ENCODE measurements at places on chromosomes 4 and X.
A peak's percentile ranks its signal among the peaks of the same experiment; 100 is the strongest.

- no peak for DNase-seq
Observed at GRCh38 chrX:47960406-47960805, 43.4 kb downstream of the ZNF182 start.

GRCh38 chr4:48129307-48130014, 4.6 kb downstream of the TXK start:
- no peak for DNase-seq

GRCh38 chrX:119518371-119518770, 46.8 kb downstream of the STEEP1 start:
- DNase-seq = no peak

GRCh38 chr4:57168982-57169381, 58.8 kb upstream of the IGFBP7 start:
- DNase-seq = no peak

DNA sequence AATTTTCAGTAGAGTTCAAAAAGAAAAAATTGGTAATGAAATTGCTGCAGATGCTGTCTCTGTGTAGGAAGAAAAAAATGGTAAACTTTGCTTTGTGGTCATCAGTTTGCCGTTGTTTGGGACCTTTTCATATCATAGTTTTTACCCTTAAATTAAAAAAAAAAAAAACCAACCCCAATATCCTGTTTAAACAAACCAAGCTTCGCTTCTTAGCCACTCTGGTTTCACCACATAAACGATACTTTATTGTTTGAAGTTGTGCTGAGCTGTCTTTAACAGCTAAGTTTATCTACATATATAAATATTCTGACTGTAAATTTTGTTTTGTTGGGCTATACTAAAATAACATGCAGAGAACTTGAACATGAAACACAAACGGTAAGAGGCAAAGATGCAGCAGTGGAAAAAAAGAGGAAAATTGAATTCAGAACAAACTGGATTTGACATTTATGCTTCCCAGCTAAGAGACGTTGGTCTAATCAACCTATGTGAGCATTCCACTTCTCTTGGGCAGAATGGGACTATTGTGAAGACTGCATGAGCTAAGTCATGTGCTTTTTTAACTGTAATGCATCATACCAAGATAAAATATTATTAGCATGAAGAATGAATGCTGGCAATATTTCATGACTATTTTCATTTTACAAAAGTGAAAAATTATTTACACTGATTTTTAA, 15.7 kb upstream of the H2AZ1 start:
- no peak for DNase-seq

DNA sequence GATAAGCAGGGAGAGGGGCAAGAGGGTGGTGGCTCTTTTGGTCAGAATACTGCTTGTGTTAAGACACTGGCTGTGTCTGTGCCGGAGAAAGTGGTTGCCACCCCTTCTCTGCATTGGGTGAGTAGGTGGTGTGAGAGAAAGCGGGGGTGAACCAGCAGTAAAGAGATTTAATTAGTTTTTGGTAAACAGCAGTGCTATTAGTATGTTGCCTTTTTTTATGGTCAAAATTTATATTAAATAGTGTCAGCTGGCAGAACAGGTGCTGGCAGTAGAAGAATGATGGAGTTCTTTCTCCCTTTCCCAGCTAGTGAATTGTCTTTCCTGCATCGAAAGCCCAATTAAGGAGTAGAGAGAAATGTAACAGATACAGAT, 181.6 kb downstream of the LARP7 start:
- DNase-seq = peak; percentile 38

GRCh38 chr4:106601519-106601918, 232.9 kb upstream of the GIMD1 start:
- no peak for DNase-seq

DNA sequence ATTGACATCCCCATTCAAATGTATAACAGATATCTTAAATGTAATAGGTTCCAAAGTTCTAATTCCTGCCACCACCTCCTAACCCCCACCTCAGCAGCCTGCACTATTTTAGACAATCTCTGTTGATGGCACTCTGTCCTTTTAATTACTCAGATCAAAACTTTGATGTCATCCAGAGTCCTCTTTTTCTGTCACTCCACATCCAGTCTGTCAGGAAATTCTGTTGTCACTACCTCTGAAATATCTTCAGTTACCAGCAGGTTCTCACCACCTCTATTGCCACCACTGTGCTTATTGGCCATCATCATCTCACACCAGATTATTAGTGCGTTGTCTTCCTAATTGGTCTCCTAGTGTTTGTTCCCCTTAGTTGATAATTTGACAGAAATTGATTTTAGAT, 76.2 kb downstream of the PTPN13 start:
- DNase-seq = no peak

- DNase-seq = no peak
Observed at GRCh38 chrX:88558421-88558820, 188.6 kb upstream of the CPXCR1 start.

GRCh38 chrX:143853488-143853887, 30.4 kb upstream of the UBE2NL start:
- DNase-seq = no peak

DNA sequence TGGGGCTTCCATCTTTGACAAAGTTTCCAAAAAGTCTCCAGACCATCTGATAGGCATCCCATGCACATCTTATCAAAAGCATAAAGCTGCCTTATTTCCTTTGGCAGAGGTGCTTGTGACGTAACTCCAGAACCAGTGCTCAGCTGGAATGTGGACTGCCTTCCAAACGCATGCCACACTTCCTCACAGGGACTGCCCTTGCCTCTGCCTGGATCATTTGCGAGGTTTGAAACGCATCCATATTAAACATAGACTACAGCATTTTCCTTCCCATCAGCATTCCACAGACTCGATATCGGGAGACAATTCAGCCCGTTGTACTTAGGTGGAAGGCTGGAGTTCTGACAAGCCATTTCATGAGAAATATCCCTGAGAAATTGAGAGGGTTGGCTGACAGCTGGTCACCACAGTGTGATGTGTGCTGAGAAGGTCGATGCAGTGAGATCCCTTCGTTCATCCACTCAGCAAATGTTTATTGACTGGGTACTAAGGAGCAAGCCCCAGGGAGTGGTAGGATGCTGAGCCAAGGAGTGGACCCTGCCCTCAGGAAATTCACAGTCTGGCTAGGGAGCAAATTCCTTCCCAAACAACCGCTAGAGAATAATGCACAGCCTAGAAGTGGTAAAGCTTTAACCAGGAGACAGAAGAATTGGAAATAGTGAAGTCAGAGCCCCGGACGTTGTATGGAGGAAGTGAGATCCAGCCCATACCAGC, 376.0 kb downstream of the BCOR start:
- DNase-seq = no peak

- DNase-seq = peak; percentile 40
Observed at GRCh38 chr4:101014417-101014816, 332.9 kb downstream of the PPP3CA start.

DNA sequence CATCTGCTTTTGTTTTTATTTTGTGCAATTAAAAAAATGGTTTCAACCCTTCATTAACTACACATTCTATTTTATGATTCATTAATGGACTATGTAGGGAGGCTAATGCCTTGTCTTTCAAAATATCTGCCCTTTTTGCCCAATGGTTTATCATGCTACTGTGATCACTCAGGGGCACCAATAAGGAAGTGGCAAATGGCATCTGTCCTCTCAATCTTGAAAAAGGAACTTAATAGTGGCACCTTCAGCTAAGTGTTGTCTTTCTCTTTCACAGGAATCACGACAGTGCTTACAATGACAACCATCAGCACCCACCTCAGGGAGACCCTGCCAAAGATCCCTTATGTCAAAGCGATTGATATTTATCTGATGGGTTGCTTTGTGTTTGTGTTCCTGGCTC, 57.1 kb downstream of the COMMD8 start:
- DNase-seq = no peak

- peak; percentile 9 for DNase-seq
Observed at GRCh38 chr4:99878604-99879003, 15.6 kb downstream of the LAMTOR3 start.

DNA sequence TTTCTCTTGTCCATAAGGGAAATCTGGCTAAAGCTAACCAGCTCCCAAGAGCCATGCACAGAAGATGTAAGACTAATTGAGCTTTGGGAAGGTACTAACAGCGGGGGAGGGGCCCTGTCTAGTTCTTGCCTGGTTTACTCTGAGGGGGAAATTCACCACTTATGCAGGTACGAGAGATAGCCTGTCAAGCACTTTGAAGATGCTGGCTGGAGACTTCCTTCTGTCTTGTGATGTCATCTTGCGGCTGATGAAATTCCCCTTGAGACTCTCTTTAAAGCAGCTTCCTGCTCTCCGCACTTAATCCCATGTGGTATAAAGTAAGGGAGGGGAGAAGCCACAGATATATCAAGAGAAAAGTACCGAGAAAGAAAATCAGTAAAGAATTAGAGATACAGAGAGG, 345.3 kb downstream of the MAPK10 start:
- no peak for DNase-seq

DNA sequence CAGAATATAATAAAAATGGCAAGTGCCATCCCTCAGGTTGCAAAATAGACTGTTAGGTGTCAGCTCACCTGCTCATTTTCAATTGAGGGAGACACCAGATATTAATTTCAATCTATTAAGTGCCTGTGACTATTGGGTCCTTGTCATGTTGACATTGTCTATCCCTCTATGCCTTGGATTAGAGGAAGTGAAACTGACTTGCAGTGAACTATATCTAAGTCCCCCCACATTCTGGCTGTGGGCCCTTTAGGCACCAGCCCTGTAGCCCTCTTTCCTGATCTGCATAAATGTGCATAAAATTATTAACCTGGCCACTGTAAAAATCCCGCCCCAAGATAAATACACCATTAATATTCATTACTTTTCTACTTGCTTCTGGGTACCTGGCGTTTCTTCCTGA, 293.0 kb upstream of the CLNK start:
- no peak for DNase-seq

DNA sequence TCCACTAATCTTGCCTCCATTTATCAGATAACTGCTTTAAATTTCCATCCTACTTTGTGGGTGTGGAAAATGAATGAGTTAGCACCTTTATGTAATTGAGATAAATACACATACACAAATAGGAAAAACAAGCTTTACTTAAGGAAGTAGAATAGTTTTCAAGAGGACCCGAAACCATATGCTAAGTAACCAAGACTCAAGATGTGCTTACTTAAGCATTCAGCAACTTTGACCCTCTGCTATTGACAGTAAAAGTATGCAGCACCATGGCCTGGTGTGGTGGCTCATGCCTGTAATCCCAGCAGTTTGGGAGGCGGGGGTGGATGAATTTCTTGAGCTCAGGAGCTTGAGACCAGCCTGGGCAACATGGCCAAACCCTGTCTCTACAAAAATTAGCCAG, 29.9 kb downstream of the RNF175 start:
- DNase-seq = no peak

DNA sequence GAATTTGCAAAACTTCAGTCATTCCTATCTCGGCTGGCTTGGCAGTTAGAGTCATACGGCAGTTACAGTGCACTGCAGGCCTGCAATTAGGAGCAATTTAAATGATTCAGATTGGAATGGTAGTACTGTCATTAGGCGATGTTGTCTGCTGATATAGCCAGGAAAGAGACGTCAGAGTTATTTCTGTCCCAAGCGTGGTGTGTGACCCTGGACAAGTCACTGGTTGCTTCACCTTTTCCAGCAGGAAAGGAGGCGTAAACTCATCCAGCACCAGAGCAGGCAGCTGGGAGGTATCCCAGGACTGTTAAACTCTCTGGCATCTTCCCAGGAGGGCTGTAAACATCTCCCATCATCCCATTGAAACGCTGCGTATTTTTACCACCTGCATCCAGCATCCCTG, 836 bp upstream of the LNX1 start:
- peak; percentile 43 for DNase-seq

- DNase-seq = no peak
Observed at GRCh38 chr4:79882806-79883205, 190.2 kb downstream of the ANTXR2 start.

- no peak for DNase-seq
Observed at GRCh38 chrX:113804819-113805218, 779.1 kb upstream of the HTR2C start.

- DNase-seq = no peak
Observed at GRCh38 chr4:3299122-3299975, 6.5 kb downstream of the RGS12 start.

DNA sequence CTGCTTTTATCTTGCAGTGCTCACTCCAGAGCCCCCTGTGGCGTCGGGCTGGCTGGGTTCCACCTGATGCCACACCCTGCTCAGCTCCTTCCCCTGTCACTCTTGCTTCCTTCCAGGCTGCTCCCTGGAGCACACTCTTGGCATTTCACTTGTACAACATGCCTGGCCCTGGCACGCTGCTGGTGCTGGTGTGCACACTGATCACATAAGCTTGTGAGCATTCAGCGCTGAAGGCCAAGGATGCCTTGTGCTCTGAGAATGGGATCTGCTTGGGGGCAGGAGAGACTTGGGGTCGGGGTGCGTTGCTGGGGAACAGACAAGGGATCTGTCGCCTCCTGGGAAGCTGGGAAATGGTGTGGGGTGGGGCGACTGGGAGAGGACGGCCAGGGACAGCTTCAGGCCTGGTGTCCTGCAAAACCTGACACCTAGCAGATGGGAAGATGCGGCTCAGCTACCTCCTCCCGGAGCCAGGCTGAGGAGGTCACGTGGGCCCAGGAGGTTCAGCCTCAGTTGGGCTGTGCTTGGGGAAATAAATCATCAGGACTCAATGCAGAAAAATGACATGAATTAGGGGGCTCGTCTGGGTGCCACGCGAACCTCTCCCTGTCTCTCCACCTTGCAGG, 108.5 kb downstream of the PHKA2 start:
- no peak for DNase-seq

DNA sequence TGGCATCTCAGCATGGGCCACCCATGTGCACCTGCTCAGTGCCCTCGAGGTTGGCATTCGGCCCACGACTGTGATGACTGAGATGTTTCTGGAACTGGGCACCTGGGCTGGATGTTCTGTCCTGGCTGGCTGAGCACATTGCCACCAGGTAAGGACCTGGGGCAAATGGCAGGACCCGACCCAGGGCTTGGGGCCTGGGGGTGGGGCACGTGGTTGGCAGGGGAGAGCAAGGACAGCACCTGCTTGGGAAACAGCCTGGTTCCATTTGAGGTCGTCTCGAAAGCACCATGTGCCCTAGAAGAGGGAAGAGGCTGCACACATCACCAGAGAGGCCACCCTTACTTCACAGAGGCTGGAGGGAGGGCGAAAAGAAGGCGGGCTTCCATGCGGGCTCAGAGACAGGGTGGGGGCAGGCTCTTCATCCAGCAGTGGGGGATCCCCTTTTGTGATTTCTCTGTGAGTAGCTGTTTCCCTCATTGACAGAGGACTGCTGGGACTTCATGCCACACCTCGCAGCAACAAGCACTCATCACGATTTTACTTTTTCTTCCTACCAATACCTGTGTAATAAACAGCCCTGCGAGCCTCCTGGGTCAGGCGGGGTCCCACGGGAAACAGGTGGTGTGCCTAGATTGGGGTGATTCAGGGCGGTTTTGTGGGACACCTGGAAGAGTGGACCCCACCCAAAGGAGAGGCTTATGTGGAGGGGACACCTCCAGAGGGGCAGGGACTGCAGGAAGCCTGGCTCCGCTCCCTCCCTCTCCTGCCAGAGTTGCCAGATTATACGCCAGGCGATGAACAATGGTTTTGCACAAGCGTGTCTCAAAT, 12.0 kb downstream of the TMEM187 start:
- no peak for DNase-seq

DNA sequence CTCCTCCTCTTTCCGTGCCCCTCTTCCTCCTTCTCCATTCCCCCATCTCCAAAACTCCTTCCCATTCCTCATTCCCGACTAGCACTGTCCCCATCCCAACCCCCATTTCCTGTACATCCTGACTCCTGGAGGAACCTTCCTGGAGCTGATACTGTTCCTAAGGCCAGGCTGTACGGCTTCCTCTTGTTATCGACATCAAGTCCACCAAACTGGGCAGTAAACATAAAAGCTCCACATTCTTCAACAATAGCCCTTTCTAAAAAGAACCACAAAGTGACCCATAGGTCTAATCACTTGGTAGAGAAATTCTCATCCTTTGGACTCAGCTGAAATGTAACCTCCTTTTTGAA, 22.9 kb downstream of the AWAT2 start:
- no peak for DNase-seq
